ENCODE measurements at places on chromosomes 11 and 22.

DNA sequence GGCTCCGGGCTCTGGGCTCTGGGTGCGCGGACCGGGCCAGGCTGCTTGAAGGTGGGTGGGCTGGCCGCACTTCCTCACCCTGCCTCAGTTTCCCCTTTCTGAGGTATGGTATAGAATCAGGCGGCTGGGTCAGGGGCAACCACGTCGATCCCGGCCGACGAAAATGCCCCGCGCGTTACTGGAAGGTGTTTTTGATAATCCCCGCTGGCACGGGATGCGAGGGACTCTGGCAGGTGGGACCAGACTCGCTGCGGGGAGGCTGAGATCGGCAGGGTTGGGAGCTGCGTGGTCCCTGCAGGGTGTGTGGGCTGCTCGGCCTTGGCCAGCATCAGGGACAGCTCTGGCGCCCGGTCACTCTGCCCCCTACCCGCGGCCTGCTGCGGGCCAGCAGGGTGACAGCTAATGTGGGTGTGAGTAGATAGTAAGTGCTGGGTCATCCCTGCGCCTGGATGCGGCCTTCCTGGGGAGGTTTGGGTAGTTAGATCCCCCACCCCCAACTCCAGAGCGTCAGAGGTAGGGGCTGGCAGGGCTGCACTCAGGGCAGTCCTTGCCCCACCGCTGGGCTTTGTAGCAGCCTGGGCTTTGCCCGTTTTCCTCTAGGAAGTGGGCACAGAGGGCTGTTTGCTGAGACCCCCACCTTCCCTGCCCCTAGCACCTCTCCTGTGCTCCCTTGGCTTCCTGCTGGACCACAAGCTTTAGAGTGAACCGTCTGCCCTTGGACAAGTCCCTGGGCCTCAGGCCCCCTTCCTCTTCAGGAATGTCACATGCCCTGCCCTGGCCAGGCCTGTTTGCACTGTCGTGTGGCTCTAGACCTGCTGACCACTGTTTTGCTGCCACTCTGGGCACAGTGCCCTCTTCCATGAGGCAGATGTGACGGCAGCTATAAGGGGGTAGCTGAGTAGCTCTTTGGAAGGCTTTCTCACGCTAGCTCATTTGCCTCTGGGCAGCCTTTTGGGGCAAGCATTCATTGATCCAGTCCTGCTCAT is 579 bp downstream of the TANGO2 start:
- H3K27ac ChIP-seq: peak overlapping the region; percentile 70
- peaks cover 4% of the 10 kb centered on the region for H3K36me3 ChIP-seq
- peak overlapping the region; percentile 64 for H3K4me3 ChIP-seq
- DNase-seq: peak; percentile 54
- H3K4me1 ChIP-seq: peaks cover 14% of the 10 kb centered on the region

DNA sequence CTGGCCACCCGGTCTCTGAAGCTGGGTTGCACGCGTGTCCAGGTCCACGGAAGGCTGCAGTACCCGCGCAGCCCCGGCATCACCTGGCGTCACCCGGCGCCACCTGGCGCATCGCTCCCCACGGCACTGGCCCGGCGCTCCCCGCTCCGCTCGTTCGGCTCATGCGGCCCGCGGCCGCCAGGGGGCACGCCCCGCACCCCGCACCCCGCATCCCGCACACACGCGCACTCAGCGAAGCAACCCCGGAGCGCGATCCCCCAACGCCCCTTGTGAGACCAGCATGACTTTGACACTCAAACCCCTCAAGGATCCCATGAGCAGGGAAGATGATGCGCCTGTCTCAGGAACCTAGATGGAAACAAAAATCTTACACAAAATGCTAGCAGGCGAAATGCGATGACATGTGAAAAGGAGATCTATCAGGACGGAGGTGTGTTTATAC is 11.9 kb downstream of the B3GNT6 start:
- DNase-seq: no peak
- H3K27ac ChIP-seq: no peak overlapping the region
- H3K4me3 ChIP-seq: peak overlapping the region; percentile 23
- H3K27me3 ChIP-seq: peaks cover 9% of the 10 kb centered on the region
- no peaks in the 10 kb centered on the region for H3K4me1 ChIP-seq
- no peaks in the 10 kb centered on the region for H3K36me3 ChIP-seq

DNA sequence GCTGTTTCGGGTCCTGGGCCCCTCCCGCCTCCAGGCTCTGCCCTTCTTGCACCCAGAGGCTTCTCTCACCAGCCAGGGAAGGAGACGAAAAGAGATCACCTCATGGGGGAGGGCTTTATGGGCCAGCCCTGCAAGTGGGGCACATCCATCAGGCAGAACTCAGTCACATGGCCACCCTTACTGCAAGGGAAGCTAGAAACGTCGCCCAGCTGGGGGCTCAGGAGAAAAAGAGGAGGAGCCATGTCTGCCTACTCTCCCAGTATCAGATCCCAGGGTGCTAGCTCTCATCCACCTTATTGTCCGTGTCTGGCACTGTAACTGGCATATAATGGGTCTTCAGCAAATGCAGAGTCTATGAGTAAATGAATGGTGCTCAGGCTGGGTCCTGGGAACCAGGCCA is 24.2 kb downstream of the MFNG start:
- DNase-seq: no peak
- no peaks in the 10 kb centered on the region for H3K4me1 ChIP-seq
- H3K27ac ChIP-seq: no peak overlapping the region
- H3K4me3 ChIP-seq: no peak overlapping the region

DNA sequence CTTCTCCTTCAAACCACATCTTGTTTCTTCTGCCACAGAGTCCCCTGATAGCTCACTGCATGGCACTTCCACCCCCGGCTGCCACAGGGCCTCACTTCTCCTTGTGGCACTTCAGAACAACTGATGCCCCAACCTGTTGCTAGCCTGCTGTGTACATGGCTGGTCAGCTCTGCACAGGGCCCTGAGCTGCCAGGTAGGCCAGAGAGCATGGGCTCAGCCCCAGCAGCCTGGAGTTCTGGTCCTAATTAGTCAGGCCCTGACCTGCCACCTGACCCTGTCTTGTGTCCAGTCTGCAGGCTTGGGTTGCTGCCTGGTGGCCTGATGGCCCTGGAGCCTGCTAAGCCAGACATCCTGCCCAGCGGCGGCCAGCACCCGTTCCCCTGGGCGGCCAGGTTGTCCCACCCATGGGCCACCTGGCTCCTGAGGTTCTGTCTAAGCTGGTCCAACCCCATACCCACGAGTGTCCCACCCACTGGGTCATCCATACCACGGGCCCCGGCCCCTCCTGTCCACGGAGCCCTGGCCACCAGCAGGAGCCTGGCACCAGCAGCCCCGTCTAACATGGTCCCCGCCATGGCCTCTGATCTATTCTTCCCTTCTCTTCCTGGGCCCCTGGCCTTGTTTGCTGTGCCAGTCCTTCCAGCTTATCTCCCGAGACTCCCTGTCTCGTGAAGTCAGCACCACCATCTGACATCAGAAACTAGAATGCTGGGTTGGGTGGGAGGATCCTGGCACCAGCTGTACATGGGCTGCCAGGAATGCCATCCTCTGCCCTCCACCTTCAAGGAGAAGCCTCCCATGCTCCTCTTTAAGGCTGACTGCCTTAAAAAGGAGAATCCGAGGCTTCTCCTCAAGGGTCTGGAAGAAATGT is 3.1 kb upstream of the CERK start:
- no peak overlapping the region for H3K27ac ChIP-seq
- no peaks in the 10 kb centered on the region for H3K27me3 ChIP-seq
- H3K4me1 ChIP-seq: peaks cover 15% of the 10 kb centered on the region
- H3K36me3 ChIP-seq: no peaks in the 10 kb centered on the region
- no peak overlapping the region for H3K4me3 ChIP-seq

- no peaks in the 10 kb centered on the region for H3K4me1 ChIP-seq
- H3K27me3 ChIP-seq: no peaks in the 10 kb centered on the region
- H3K36me3 ChIP-seq: no peaks in the 10 kb centered on the region
- H3K4me3 ChIP-seq: no peak overlapping the region
- DNase-seq: no peak
Measured at GRCh38 chr11:22677153-22677903, 10.9 kb downstream of the GAS2 start.

DNA sequence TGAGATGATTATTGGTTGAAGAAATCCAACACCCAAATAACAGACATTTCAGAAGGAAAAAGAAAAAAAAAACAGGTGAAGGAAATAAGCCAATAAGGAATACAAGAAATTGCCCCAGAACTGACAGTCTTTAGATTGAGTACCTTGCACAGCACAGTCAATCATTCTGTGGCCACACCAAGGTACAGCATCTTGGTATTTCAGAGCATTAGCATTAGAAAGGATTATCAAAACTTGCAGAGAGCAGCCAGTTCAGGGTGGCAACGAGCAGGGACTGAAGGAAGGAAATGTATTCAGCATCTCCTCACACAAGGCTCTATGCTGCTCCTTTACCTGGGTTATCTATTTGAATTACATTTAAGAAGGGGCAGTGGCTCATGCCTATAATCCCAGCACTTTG is 2.1 kb downstream of the ADA2 start:
- H3K27ac ChIP-seq: no peak overlapping the region
- no peak overlapping the region for H3K4me3 ChIP-seq
- DNase-seq: no peak
- H3K4me1 ChIP-seq: no peaks in the 10 kb centered on the region
- H3K36me3 ChIP-seq: no peaks in the 10 kb centered on the region

DNA sequence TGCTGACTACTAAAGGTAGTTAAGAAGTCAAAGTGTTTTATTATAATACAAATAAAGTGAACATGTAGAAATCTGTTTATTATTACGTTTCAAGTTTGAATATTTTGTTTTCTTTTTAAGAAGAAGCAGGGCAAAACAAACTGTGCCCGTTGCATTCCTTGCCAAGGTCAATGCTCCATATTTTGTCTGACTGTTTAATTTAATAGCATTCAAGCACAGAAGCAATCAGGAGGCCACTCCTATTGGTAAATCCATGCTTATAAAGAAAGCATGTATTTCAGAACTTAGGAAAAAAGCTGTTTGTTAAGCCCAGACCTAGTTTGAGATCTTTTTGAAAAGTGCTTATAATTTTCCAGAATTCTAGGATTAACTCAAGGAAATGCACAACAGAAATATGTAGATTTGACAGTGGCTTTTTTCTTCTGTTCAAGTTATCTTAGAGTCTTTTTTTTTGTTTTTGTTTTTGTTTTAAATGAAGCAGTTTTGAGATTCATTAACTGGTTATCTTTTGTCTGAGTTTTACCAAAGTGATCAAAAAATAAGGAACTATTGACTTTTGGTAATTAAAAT is 51.7 kb downstream of the ARHGAP42 start:
- H3K4me1 ChIP-seq: peaks cover 12% of the 10 kb centered on the region
- no peak for DNase-seq
- no peaks in the 10 kb centered on the region for H3K27me3 ChIP-seq

DNA sequence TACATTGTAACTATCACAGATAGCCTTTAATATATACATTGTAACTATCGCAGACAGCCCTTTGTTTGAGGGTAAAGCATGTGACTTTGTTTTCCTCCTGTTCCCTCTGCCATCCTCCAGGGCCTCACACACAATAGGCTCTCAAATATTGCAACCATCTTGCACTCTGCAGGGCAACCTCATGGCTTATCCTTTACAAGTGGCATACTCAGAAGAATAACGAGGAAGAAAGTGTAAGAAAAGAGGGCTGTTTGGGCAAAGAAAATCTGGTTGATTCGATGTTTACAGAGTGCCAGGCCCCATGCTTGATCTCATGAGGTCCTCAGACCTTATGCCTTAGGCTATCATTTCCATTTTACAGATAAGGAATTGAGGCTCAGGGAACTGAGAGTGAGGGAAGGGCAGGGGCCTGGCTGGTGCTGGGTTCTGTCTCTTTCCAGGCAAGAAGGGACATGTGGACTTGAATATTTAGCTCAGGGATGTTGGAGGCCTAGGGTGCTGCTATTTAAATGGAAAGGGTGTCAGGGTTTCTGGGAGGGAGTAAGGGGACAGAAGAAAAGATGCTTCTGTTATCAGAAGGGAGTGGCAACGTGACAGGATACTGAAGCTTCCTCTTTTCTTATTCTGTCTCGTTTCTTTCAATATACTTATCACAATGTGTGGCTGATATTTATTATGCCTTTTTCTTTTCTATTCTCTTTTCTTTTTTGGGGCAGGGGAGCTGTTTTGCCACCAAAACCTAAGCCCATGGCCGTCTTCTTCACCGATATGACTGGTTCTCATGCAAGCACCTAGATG is 1.1 kb upstream of the SAMM50 start:
- H3K4me1 ChIP-seq: peaks cover 7% of the 10 kb centered on the region
- no peaks in the 10 kb centered on the region for H3K36me3 ChIP-seq
- DNase-seq: no peak
- peak overlapping the region; percentile 79 for H3K27ac ChIP-seq
- H3K4me3 ChIP-seq: peak overlapping the region; percentile 93
- no peaks in the 10 kb centered on the region for H3K27me3 ChIP-seq

GRCh38 chr11:61290905-61291690 is 4.0 kb downstream of the VWCE start:
- no peak overlapping the region for H3K4me3 ChIP-seq
- H3K36me3 ChIP-seq: no peaks in the 10 kb centered on the region
- H3K4me1 ChIP-seq: peaks cover 7% of the 10 kb centered on the region

- H3K4me1 ChIP-seq: peaks cover 9% of the 10 kb centered on the region
- H3K4me3 ChIP-seq: no peak overlapping the region
Measured at GRCh38 chr22:42214633-42215415, 55.6 kb downstream of the TCF20 start.

GRCh38 chr22:35482311-35482710 is 58.3 kb upstream of the RASD2 start:
- peaks cover 19% of the 10 kb centered on the region for H3K4me1 ChIP-seq
- H3K27ac ChIP-seq: no peak overlapping the region
- H3K4me3 ChIP-seq: no peak overlapping the region

- DNase-seq: no peak
- H3K4me3 ChIP-seq: no peak overlapping the region
- H3K4me1 ChIP-seq: peaks cover 8% of the 10 kb centered on the region
- H3K27me3 ChIP-seq: no peaks in the 10 kb centered on the region
- peaks cover 15% of the 10 kb centered on the region for H3K36me3 ChIP-seq
Measured at GRCh38 chr11:62667460-62667859, 2.3 kb downstream of the CSKMT start.

DNA sequence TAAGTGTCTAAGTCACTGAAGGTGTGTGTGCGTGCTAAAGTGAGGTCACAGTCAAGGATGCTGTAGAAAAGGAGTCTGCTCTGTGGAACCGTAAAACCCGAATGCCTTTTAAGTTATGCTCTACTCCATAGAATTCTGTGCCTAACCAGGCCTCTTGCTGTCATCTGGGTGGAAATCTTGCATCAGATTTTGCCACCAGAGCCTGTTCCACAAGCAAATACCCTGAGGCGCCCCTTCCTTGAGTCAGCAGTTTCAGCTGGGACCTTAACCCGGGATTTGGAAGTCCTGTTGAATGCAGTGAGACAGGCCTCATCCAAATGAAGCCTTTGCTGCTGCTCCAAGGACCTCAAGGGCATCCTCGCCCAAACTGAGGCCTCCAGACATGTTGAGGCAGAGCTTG is 109.8 kb downstream of the WNT11 start:
- H3K27ac ChIP-seq: no peak overlapping the region
- no peak overlapping the region for H3K4me3 ChIP-seq
- no peak for DNase-seq
- no peaks in the 10 kb centered on the region for H3K27me3 ChIP-seq
- H3K36me3 ChIP-seq: no peaks in the 10 kb centered on the region

GRCh38 chr11:942823-943222 is 17.2 kb downstream of the AP2A2 start:
- peaks cover 15% of the 10 kb centered on the region for H3K4me1 ChIP-seq
- DNase-seq: peak; percentile 71
- H3K27ac ChIP-seq: peak overlapping the region; percentile 92
- H3K4me3 ChIP-seq: no peak overlapping the region

Measured in IMR-90 (cell line).